CD4-positive, alpha-beta T cell treated with Interleukin-21 for 1 hour (primary cell): ENCODE measurements at places on chromosomes 7 and 10.

GRCh38 chr7:102285540-102286236 is 980 bp upstream of the SH2B2 start:
- no peak for DNase-seq

DNA sequence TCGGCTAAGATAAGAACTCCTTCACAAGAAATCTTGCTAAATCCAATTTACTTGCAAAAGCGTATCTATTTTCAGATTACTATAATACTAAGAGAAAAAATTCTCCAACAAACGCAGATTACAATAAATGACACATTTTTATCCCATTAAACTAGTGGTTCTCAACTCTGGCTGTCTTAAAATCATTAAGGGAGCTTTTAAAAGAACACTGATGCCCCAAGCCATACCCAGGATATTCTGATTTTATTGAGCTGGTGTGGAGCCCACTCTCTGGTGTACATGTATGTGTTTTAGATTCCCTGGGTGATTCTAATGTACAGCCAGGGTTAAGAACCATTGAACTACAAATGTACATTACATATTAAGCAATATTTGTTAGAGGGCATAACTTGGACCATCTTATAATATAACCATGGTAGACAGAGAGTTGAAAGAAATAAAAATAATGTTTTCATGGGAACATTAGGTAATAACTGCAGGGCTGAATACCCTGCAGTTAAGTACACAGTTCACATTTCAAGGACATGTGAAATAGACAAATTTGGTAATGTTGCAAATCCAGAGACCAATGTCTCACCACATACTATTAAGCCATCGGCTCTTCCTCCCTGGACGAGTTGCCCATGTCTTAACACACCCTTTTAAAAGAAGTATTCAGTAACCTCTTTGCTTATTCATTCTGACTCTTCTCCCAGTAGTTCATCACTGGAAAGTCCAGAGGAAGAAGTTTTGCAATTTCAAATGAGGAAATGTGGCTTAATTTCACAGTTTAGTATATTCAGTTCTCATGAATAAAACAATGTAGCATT is 6.2 kb downstream of the GSAP start:
- peak; percentile 16 for DNase-seq

DNA sequence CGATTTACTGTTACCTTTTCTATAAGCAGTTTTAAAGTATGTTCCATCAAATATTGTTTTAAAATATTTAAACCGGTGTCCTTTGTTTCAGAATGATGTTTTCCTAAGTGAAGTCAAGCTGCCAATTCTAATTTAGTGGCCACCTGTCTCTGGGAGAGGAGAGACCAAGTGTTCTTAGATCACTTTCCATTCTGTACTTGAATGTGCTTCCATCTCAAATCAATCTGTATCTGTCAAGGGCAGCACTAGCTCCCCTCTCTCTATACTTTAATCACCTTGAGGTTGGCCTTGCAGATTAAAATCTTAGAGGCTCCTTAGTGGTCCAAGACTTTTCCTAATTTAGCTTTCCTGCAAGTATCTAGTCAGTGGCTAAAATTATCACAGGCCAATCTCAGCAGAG is 49.6 kb downstream of the LGI1 start:
- no peak for DNase-seq

- DNase-seq, result no peak
Measured at GRCh38 chr7:111388912-111389311, 173.4 kb downstream of the IMMP2L start.

DNA sequence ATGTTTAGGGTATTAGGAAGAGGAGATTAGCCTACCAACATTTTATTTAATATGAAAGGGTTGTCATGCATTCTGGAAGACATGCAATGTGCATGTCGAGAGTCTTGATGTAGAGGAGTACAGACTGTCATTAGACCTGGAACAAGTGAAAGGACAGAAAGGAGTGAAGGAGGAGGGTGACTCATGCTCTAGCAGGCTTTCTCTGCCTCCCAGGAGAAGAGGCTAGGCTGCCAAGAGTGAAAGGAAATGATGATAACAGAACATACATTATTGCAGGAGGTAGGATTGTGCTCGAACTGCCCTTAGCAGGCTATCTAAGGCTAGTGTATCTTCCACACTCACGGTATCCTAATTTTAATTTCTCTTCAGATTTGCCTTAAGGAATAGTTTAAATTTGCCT is 228.8 kb downstream of the EXOC4 start:
- no peak for DNase-seq

- no peak for DNase-seq
Measured at GRCh38 chr10:69279110-69279509, 814 bp downstream of the HK1 start.

DNA sequence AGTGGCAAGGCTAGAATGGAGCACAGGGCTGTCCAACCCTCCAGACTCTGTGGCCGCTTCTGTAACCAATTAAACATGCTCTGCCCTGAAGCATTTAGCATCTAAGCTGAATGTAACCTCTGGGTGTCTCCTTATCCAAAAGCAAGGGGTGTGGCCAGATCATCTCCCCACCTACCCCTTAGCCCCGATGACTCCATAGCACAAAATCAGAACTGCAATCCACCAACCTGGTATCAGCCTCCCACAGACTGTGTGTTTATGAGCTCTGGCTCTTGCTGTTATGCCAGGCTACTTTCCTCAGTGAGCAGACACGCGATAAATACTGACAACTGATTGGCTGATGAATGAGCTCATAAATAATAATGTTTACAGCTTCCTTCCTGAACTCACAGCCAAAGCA is 3.2 kb downstream of the FRMD4A start:
- no peak for DNase-seq

GRCh38 chr10:31645786-31646185 is 282.8 kb downstream of the ARHGAP12 start:
- DNase-seq, result no peak

DNA sequence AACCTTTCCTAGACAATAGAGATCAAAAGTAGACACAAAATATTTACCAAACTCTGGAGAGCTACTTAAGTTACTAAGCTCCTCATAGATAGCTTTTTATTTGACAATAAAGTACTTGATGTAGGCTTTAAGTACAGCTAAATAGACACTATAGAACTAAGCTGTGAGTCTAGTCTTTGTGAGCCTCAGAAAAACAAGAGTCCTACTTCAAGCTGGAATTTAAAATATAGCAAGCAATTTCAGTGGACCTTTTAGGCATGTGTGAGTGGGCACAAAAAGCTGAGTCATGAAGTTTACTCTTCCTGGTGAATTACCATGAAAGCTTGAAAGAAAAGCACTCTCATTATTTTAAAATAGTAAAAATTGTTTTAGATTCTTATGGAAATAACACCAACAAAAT is 76.1 kb downstream of the ADD3 start:
- DNase-seq, result no peak

DNA sequence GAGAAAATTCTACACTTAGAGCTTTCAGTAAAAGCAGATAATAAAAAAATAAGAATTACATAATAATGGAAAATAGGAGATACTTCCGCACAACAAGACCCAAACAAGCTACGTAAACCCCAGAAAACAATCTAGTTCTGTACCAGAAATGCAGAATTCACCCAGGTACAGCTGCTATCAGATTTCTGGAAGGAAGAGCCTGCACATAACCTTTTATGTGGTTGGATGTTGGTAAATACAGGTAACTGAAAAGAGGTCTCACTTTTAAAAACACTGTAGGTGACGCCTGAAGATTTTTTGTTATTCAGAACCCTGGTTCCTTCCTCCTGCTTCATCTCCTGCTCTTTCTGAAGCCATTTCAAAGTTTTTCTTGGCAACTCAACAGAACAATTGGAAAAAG is 29.9 kb downstream of the PANK1 start:
- peak; percentile 29 for DNase-seq

DNA sequence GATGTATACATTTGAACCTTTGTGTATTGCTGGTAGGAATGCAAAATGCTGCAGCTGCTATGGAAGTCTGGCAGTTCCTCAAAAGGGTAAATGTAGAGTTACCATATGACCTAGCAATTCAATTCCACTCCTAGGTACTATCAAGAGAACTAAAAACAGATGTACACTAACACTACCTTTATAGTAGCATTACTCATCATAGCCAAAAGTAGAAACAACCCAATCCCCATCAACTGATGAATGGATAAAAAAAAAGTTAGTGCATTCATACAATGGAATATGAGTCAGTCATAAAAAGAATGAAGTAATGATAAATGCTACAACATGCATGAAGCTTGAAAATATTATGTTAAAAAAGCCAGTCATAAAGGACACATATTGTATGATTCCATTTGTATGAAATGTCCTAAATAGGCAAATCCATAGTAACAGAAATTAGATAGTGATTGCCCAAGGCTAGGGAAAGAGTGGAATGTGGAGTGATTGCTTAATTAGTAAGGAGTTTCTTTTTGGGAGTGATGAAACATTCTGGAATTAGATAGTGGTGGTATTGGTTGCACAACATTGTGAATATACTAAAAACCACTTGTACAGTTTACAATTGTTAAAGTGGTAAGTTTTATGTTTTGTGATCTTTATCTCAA is 96.4 kb upstream of the AOAH start:
- DNase-seq, result no peak

DNA sequence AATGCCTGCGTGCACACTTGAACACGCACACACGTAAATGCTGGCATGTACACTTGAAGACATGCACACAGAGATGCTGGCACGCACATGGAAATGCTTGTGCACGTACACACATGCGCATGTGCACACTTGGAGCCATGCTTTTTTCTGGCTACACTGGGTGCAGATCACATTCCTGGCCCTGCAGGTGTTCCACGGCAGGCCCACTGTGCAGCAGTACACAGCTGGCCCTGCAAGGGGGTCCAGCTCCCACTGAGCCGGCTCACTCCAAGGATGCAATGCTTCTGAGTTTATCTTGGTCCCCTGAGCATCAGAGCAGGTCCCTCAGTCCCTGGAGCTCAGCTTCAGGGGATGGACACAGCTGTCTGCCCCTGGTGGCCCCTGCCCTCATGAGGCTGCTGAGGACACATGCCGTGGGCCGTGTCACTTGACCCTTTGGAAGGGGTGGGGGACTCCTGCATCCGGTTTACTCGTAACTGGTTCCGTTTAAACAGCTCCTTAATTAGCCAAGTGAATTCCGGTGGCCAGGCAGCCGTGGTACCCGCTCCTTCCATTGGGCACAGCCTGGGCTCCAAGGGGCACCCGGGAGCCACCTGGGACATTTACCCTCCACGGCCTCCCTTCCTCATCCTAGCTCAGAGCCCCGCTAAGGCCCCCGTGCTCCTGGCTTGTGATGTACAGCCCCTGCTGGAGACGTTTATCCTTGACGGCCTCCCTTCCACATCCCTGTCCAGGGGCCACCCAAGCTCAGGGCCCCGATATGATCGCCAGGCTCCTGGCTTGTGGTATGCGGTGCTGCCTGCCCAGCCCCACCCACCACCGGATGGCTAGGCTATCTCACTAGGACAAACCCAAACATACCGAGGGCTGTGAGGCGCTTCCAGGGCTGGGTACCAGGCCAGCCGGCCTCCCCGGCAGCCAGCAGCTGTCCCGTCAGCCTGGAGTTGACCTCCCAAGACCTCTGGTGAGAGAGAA is 39.5 kb upstream of the DPYSL4 start:
- DNase-seq, result no peak

DNA sequence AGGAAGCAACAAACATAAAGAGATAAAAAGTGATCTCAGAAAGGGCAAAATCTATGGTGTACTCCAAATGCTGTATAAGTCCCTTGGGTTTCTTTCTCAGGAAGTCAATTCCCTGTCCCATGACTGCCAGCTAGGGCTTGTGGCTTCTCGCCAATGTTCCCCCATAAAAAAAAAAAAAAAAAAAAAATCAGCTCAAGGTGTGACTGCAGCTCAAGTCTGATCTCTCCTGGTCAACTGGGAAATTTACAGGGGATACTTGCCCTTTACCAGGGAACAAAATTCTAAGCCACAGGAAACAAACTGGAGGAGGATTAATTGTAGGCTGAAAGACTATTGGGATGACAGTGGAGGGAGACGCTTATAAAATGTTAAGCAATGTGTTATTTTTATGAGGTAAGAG is 76.0 kb downstream of the PCGF5 start:
- DNase-seq, result no peak

- no peak for DNase-seq
Measured at GRCh38 chr7:155524018-155524556, 22.3 kb downstream of the CNPY1 start.

GRCh38 chr10:12540341-12540781 is 191.0 kb downstream of the CAMK1D start:
- DNase-seq, result no peak

- DNase-seq, result no peak
Measured at GRCh38 chr7:70579397-70580097, 552.4 kb upstream of the GALNT17 start.

DNA sequence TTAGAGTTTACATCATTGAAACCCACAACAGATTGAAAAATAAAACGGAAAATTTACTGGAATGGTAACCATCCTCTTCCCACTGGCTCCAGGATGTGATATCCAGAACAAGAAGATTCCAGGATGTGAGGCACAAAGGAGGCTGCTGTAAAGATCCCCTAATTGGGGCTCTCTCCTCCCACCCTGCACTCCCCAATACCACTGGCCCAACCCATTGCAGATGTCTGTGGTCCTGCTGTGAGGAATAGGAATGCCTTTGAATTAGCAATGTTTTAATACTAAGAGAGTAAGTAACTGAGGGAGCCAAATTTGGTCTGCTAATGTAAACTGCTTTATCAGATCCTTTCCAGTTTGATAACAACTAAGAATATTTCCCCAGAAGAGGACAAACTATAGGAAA is 225.9 kb upstream of the INHBA start:
- no peak for DNase-seq

DNA sequence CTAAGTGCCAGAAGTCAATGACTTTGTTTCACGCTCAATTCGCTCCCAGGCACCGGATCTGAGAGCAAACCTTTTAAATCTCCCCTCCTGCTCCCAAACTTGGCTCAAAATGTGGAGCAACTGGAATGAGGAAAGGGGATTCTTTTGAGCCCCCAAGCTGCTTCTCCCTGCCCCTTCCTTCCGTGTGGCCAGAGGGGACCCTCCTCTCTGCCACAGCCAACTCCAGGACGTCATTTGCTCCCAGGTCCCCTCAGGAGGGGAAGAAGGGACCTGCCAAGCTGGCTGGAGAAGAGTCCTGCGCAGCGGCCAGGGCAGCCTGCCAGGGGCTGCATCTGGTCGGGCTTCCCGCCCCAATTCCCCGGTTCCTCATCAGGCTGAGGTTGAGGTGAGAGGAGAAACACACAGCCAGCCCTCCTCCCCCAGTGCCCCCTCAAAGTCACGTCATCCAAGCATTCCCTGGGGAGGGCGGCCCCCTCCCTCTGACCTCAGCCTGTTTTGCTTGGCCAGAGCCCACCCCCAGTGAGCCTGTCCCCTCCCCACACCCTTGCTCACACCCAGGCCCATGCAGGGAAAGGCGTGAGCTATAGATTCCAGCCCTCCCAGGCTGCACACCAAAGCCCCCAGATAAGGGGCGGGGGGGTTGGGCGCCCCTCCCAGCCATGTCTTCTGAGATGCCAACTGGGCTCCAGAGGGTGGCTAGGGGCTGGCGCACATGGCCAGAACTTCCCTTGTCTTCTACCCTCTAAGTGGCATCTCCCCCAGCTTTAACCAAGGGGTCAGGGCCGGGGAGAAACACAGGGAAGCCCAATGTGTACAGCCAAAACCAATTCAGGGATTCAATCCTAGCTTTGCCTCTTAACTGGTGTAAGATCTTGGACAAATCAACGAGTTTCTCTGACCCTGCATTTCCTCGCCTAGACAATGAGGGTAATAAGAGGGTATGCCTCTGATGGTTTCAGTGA is 35.0 kb downstream of the SH3PXD2A start:
- DNase-seq, result no peak

GRCh38 chr10:129545261-129545660 is 78.2 kb downstream of the MGMT start:
- DNase-seq, result no peak
